Activated T-helper 2 cell treated with anti-CD3 and anti-CD28 coated beads, Interferon-gamma antibody, Interleukin-2, Interleukin-4, amounts not matched to agents 10 μg/mL and 5 μg/mL and 100 μg/mL, durations not matched to agents 14 hours and 24 hours and 36 hours (primary cell): ENCODE measurements at places on chromosomes 2 and 18. TPM values are rescaled to one million over a fixed set of nuclear protein-coding genes. Genes with fewer than 3 reads are reported as not detected.

PLA2R1 gene
- total RNA-seq = not detected in 2 replicates

SPC25 gene
- total RNA-seq = 18.4 and 18.5 TPM in 2 replicates

C2orf92 gene
- total RNA-seq = 17.2 and 21.8 TPM in 2 replicates

FKBP7 gene
- 3.2 and 6.6 TPM in 2 replicates for total RNA-seq

FBXO48 gene
- 1.3 TPM in 2 replicates for total RNA-seq

GKN1 gene
- not detected in 2 replicates for total RNA-seq

C1GALT1C1L gene
- 0.74 and 1.1 TPM in 2 replicates for total RNA-seq

CERS6 gene
- total RNA-seq = 21.5 and 22.4 TPM in 2 replicates

FEV gene
- not detected in 2 replicates for total RNA-seq

RTP5 gene
- 0.09 and 0.30 TPM in 2 replicates for total RNA-seq

CNOT9 gene
- 127 and 135 TPM in 2 replicates for total RNA-seq

TLX2 gene
- 0.82 and 0.92 TPM in 2 replicates for total RNA-seq

CROCC2 gene
- not detected in 2 replicates for total RNA-seq

- DNase-seq = no peak
These were observed 99.6 kb downstream of the MAP3K20 start for GRCh38 chr2:173175222-173175621.

GRCh38 chr2:9771101-9771449 lies 72.2 kb upstream of the TAF1B start:
- DNase-seq = no peak

DNA sequence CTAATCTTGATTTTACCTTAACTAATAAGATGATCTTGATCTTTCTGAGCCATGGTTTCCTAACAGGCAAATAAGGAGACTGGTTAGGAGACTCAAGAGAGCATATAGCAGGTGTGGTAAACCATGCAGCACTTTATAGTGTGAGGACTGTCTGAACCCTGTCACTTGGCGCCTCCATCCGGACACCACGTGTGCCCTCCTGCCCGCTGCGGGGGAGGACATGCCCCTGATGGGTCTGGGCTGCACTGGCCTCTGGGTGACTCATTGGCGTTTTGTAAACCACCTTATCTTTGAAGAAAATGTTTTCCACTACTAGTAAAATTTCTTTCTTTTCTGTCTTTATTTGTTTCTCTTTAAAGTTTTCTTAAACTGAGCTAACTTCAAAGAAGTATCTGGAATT lies 131.1 kb downstream of the FMNL2 start:
- DNase-seq = no peak

DNA sequence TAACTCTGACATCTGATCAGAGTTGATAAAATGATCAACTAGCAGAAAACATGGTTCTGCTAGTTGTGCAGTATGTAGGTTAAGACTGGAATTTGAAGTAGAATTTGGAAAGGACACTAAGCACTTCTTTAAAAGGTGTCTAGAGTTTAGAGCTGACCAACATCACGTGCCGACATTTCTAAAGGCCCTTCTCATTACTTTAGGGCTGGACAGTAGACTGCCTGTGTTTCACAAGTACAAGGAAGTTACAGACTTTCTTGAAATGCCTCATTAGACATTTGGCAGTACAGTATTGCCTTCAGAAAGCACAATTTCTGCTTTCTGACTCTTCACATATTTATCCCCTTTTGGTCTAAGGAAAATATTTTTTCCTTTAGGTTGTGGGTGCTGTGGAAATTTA lies 255.3 kb downstream of the ZNF385B start:
- no peak for DNase-seq

DNA sequence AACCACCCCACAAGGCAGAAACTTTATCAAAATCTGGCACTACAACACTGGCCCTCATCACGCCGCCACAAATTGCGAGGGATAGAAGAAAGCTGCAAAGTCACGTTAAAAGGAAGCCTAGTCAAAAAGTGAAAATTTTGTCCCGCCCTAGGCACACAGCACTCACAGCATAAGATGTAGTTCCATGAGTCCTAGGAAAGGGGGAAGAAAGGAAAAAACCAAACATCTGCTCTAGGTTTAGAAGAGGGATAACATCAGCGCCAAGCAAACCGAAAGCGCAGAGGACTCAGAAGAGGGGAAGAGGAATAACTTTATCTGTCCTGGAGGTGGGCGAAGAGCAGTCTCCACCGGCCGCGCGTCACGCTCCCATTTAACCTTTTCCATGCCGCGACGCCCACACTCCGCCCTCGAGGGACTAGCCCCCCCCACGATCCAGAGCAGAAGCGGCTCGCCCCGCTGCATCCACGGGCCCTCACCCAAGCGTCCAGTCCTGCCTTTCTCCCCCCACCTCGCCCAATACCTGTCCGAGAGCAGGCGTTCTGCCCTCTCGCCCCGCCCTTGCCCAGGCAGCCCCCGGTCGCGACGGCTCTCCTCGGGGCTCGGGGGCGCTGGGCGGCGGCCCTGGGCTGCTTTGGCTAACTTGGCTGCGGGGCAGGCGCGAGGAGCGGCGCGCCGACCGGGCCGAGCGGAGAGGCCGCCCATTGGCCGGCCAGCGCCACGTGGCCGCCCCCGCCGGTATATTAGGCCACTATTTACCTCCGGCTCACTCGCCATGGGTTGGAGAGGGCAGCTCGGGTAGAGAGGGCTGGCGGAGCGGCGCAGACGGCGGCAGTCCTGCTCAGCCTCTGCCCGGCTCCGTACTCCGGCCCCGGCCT lies at the start of gene HOXD1:
HOXD1 (plus strand) TSS at position 770 of the 875 bp plus-strand sequence. CDS start 134 bp downstream, outside the sequence.
- DNase-seq = no peak

DNA sequence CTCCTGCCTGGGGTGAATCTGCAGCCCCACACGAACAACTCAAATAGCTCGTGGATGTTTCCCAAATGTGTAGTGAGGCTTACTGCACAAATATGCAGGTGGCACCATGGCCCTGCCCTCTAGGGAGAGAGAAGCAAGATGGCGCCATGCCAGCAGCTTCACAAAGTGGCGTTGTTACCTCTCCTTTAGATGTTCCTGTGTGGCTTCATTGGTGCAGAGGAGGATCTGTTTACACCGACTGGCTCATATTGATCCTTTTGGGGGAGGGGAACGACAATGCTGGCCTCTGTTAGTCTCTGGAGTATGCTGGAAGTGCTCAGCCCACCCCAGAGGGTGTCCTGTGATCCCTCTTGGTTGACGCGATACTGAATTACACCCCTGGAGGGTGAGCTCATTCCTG lies 99.5 kb upstream of the GATA6 start:
- no peak for DNase-seq

GRCh38 chr2:41068740-41069139 lies 616.9 kb upstream of the SLC8A1 start:
- DNase-seq = no peak

- no peak for DNase-seq
These were observed 22.5 kb upstream of the RMND5A start for GRCh38 chr2:86697551-86698104.

GRCh38 chr2:135004005-135004746 lies 43.1 kb downstream of the MAP3K19 start:
- peak; percentile 57 for DNase-seq

- DNase-seq = no peak
These were observed 21.6 kb upstream of the AGXT start for GRCh38 chr2:240846873-240847595.

GRCh38 chr18:39371996-39372395 lies 1806.4 kb upstream of the CELF4 start:
- DNase-seq = no peak

- no peak for DNase-seq
These were observed 596.6 kb downstream of the RNF144A start for GRCh38 chr2:7513834-7514233.

GRCh38 chr18:24265502-24266064 lies 126.7 kb downstream of the CABYR start:
- no peak for DNase-seq

GRCh38 chr2:106565599-106565998 lies 78.4 kb downstream of the CD8B2 start:
- no peak for DNase-seq

DNA sequence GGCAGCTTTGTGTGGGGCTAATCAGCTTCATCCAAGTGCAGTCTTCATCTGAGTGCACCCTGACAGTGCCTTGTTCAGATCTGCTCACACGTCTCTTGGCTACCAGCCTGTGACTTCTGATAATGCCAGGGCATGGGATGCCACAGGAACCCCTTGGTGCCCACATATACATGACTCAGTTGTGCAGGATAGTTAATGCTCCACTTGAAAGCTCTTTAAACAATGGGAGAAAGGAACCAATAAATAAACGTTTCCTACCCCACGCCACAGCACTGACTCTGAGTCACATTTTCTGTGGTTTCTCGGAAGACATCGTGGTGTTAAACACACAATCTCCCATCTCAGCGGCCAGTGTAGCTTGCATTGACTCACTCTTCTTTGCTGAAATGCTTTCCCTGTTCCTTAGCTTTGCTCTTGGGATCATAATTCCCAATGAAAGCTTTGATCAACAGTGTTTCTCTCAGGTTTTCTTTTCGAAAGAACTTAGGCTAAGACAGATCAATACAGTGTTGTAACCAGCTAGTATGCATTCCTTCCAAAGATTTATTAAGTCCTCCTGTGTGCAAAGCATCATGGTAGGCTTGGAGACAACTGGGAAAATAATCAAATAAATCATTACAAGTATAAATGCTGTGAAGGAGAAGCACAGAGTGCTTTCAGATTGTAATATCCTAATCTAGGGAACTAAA lies 142.0 kb downstream of the COPS8 start:
- no peak for DNase-seq

- DNase-seq = no peak
These were observed 1195.1 kb upstream of the CHAC2 start for GRCh38 chr2:52572469-52572894.

GRCh38 chr2:176457481-176457880 lies 188.2 kb downstream of the MTX2 start:
- DNase-seq = no peak

DNA sequence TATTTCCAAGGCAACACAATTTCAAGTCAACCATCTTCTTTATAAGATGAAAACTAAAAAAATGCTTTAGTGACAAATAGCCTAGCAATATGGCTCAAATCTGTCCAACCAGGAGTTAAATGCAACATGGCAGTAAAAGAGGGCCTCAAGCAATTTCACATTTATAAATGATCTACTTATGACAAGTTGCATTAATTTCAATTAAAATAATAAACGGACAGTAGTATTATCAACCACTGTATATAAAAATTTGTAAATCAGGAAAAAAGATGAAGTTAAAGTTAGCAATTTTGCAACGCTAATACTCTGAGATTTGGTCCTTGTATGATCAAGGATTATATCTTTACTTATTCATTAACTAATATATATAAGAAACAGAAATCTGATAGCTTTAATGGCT lies 19.3 kb downstream of the CCDC88A start:
- DNase-seq = no peak

DNA sequence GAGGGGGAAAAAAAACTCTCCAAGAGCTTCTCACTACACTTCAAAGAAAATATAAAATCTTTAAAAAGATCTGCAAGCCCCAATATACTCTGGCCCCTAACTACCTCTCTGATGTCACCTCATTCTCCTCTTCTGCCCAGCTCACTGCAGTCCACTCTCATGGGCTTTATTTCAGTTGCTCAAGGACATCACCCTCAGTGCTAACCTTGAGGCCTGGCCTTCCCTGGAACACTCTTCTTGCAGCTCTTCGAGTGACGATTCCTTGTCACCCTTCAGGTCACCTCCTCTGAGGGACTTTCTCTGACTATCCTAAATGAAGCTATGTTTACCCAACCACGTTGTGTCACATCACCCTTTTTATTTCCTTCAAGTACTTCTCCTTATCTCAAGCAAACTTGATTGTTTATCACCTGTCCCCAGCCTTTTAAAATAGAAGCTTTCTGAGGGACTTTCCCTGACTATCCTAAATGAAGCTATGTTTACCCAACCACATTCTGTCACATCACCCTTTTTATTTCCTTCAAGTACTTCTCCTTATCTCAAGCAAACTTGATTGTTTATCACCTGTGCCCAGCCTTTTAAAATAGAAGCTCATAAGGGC lies 10.4 kb downstream of the RTTN start:
- no peak for DNase-seq

GRCh38 chr18:24964216-24964615 lies 387.8 kb downstream of the ZNF521 start:
- no peak for DNase-seq

- DNase-seq = no peak
These were observed 37.4 kb downstream of the ANKMY1 start for GRCh38 chr2:240520130-240520973.

- DNase-seq = no peak
These were observed 33.4 kb upstream of the ST3GAL5 start for GRCh38 chr2:85922199-85922598.

DNA sequence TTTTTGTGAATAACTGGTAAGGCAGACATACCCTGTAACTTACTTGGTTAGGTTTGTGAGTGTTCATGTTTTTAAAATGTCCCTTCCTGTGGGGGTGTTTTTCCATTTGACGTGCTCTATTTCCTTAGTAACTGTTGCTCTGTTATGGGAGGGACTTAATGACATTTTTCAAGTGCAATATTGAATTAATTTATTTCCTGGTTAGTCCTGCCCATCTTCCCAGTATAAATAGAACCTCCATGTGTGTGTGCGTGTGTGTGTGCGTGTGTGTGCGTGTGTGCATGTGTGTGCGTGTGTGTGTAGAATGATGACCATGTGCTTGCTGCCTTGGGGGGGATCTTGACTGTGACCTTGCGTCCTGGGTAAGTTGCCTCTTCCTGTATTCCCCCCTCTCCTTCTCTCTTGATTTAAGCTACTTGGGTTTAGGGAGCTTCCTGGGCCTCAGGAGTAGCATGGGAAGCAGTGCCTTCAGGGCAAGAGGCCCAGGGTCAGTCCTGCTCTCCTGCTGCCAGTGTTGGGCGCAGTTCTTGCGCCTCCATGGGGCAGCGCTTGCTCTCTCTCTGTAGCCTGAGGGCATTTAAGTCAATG lies 163.9 kb downstream of the LDLRAD4 start:
- no peak for DNase-seq

GRCh38 chr18:12692206-12692605 lies 10.3 kb downstream of the CEP76 start:
- no peak for DNase-seq

- no peak for DNase-seq
These were observed 5.8 kb downstream of the BIN1 start for GRCh38 chr2:127101048-127101611.

DNA sequence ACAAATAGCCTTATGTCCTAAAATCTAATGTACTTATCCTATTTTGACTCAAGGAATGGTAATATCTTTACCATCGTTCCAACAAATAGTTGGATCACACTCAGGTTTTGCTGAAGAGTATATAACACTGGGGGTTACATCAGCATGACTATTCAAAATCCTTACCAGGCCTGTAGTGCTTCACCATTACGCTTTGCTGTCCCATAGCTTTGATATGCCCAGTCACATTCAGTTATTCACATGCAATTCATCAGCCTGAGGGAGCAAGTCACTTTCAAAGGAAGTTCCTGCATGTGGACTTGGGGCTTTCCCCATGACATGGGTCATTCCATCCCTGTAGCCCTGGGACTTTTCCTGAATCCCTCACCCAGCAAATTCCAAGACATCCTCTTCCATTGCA lies 39.6 kb downstream of the FTCDNL1 start:
- no peak for DNase-seq

GRCh38 chr2:106336737-106337136 lies 131.5 kb downstream of the RGPD3 start:
- no peak for DNase-seq

DNA sequence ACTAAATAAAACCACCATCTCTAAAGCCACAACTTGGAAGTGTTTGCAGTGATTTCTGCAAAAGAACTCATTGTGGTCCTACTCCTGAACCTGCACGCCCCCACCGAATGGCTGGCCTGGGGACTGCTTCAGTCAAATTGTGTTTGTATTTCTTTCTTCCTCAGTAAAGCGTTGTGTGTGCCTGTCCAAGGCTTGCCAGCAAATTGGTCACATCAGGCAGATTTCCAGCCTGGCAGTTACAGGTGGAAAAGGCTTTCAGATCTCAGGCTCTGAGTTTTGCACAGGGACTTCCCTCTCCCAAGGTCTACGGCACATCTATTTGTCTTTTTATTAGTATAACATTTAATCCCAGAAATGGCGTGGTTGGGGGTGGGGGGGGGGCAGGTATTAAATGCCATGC lies 54.0 kb upstream of the NOSTRIN start:
- DNase-seq = no peak
